ENCODE measurements at places on chromosomes 1 and 21. TPM values are rescaled to one million over a fixed set of nuclear protein-coding genes. Genes with fewer than 3 reads are reported as not detected.

Gene LDLRAD2
- total RNA-seq, result 0.26 TPM

GRCh38 chr1:211613108-211613947 is 34.4 kb upstream of the SLC30A1 start:
- peak; percentile 72 for DNase-seq

Gene KRTAP12-2
- not detected for total RNA-seq

GRCh38 chr1:27572679-27573426 is 31.1 kb downstream of the AHDC1 start:
- no peak for DNase-seq

- no peak for DNase-seq
Observed at GRCh38 chr1:116310180-116310579, 62.9 kb upstream of the ATP1A1 start.

- DNase-seq, result peak; percentile 23
Observed at GRCh38 chr1:3809680-3810079, 13.4 kb upstream of the LRRC47 start.

Gene SH2D2A
- 5.4 TPM for total RNA-seq

DNA sequence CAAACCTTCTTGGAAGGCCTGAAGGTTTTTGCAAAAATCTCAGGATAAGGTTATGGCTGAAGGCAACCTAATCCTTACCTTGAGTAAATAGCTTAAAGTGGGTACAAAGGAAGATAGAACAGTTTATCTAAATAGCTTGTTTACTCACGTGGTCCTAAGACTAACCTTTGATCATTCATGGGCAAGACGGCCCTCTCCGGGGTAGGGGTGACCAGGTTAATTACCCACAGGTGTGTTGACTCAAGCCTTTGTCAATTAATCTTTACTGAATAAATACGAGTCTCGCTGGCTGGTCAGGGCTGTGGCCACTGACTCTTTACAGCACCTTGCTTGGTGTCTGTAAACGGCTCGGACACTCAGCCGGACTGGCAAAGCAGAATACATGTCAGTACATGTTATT is 10.8 kb downstream of the AADACL4 start:
- no peak for DNase-seq

Gene PPM1J
- total RNA-seq, result 1.1 TPM

Gene CLCNKB
- total RNA-seq, result 0.63 TPM

DNA sequence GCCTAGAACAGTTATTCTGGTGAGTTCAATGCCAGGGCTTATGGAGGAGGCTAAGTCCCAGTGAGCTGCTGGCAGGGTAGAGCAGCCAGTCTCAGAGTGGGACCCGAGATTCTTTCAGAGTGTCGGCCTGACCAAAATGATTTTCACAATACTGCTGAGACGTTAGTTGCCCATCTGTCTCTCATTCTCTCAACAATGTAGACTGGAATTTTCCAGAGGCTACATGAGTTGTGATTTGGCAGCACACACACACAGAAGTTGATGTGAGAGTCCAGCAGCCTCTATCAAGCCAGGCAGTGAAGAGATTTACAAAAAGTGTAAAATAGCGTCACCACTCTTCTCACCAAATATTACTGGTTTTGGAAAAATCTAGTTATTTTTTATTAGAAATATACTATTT is 21.7 kb downstream of the CACNA1S start:
- no peak for DNase-seq

Gene SLC1A7
- total RNA-seq, result 21.1 TPM

DNA sequence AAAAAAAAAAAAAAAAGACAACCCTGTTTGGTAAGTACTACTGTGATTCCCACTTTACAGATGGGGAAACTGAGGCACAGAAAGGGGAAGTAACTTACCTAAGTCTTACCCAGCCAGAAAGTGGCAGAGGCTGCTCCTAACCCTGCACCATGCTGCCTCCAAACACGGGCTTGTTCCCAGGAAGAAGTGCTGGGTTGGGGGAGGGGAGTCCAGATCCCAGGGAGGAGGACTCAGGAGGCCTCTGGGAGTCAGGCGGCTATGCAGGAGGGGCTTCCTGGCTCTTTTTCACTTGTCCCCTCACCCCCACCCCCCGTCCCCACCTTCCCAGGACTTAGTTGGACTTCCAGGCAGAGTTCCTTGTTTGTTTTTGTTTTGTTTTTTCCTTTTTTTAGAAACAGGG is 23.9 kb downstream of the PIK3CD start:
- no peak for DNase-seq

GRCh38 chr1:12125422-12126355 is 41.1 kb upstream of the TNFRSF1B start:
- no peak for DNase-seq

- DNase-seq, result no peak
Observed at GRCh38 chr1:118322331-118322730, 137.3 kb upstream of the SPAG17 start.

DNA sequence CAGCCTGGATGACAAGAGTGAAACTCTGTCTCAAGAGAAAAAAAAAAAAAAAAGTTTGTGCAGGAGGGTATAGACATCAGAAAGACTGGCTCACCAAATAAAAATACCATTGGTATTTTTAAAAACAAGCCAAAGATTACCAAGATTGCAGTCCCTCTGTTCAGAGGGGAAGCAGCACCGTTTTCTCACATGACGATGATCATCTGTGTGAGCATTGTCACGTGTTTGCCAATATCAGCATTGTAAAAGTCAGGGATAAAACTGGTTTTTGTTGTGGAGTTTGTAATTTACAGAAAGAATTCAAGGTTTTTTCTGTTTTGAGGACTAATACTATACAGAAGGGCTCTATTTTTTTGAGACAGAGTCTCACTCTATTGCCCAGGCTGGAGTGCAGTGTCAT is 26.5 kb downstream of the ZNF362 start:
- DNase-seq, result no peak

- no peak for DNase-seq
Observed at GRCh38 chr1:75587692-75588091, 23.2 kb downstream of the SLC44A5 start.

DNA sequence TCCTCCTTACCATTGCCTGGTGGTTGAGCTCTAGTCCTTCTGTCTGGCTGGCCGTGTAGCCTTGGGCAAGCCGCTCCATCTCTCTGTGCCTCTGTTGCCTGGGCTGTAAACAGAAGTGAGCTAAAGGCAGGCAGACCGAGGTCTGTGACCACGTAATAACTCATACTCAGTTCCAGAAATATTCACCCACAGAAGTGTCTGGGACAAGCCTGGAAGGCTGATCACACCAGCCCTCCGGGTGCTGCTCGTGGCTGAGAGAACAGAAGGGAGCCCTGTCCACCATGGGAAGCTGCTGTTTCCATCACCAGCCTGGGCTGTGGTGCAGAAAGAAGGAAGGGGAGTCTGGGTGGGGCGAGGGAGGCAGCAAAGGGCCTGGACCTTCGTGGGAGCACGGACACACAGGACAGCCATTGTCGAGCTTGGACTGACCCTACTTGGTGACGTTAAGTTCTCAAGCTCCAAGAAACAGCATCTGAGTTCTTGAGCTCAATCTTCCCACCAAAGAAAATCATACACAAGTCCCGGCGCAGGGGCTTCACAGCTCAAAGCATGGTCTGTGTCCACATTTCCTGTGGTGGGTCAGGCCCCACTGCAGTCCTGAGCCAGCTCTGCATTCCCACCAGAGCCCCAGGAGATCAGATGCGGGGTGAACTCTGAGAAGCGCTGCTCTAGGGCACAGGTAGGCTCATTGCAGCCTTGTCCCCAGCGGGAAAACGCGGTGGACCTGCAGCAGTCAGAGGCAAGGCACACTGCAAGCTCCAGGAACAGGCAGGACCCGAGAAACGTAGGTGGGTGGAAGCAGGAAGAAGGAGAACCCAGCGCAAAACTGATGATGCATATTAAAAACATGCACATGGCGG is 61.8 kb downstream of the RUNX3 start:
- DNase-seq, result peak; percentile 6

Gene POU3F1
- 0.09 TPM for total RNA-seq

Gene PLD5
- total RNA-seq, result 0.06 TPM

- no peak for DNase-seq
Observed at GRCh38 chr1:31523012-31523411, 53.3 kb upstream of the TINAGL1 start.

Gene CD53
- 39.4 TPM for total RNA-seq

- DNase-seq, result no peak
Observed at GRCh38 chr1:15928971-15929965, 46.6 kb downstream of the ZBTB17 start.

Gene PRRX1
- total RNA-seq, result 12.5 TPM

- no peak for DNase-seq
Observed at GRCh38 chr1:64129701-64130100, 73.7 kb upstream of the UBE2U start.

Gene PHLDA3
- total RNA-seq, result 39.4 TPM

DNA sequence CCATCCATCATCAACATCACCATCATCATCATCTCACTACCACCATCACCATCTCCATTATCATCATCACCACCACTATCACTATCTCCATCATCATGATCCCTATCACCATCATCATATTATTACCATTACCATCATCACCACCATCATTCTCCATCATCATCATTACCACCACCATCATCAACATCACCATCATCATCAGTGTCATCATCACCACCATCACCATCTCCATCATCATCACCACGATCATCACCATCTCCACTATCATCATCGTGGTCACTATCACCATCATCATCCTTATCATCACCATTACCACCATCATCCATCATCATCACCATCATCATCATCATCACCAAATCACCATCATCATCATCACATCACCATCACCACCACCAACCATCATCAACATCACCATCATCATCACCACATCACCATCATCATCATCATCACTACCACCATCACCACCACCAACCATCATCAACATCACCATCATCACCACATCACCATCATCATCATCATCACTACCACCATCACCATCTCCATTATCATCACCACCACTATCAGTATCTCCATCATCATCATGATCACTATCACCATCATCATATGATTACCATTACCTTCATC is 202.1 kb upstream of the VAMP3 start:
- DNase-seq, result no peak

DNA sequence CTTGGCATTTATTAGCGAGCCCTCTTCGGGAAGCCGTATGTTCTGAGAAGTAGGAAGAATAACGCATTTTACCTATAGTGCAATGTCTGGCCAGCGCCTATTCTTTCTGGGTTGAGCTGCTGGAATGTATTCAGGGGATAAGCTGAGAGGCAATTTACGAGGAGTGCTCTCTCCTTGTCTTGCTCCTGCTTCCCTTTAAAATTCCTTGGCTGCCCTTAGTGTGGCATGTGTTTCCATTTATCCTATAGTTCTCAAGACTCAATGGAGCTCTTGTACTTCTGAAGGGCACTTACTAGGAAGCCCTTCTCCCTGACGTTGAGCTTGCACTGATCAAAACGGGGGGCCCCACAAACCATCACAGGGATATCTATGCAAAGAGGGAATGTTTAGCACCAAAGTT is 364.6 kb downstream of the DISC1 start:
- no peak for DNase-seq

- DNase-seq, result no peak
Observed at GRCh38 chr1:1451696-1452364, 2.3 kb downstream of the ATAD3C start.

- DNase-seq, result peak; percentile 79
Observed at GRCh38 chr21:43938751-43939442, 73.2 kb upstream of the TRAPPC10 start.

GRCh38 chr1:26353210-26353859 is 595 bp downstream of the CRYBG2 start:
- no peak for DNase-seq

Gene SERPINC1
- 1.2 TPM for total RNA-seq

DNA sequence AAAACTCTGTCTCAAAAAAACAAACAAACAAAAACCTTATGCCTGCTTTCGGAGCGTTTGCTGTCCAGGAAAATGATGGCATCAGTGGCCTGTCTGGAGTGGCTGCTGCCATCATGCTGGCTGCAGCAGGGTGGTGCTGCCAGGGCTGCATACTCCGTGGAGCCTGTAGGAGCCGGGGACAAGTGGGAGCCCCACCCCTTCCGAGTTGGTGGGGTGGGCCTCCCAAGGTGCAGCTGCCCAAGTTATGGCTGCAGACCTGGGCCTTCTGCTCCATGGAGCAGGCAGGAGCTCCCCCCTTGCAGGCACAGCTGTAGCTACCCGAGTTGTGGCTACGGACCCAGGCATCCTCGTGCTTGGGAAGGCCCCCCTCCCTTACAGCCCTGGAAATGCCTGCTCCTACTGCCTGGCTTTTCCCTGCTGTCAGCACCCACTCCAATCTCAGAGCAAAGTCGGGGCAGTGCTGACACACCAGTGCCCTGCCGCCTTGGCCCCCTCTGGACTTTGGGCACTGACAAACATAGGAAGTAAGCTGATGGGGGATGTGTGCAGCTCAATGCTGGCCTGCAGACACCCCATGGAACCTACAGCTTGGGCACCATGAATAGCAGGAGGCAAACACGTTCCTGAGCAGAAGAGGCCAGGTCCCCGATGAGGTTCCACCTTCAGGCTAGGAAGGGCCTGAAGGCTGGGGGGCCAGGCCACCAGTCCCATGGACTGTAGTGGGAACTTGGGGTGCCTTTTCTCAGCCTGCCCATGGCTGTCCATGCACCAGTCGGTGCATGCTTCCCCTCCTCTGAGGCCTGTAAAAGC is 60.4 kb downstream of the CC2D1B start:
- DNase-seq, result no peak

DNA sequence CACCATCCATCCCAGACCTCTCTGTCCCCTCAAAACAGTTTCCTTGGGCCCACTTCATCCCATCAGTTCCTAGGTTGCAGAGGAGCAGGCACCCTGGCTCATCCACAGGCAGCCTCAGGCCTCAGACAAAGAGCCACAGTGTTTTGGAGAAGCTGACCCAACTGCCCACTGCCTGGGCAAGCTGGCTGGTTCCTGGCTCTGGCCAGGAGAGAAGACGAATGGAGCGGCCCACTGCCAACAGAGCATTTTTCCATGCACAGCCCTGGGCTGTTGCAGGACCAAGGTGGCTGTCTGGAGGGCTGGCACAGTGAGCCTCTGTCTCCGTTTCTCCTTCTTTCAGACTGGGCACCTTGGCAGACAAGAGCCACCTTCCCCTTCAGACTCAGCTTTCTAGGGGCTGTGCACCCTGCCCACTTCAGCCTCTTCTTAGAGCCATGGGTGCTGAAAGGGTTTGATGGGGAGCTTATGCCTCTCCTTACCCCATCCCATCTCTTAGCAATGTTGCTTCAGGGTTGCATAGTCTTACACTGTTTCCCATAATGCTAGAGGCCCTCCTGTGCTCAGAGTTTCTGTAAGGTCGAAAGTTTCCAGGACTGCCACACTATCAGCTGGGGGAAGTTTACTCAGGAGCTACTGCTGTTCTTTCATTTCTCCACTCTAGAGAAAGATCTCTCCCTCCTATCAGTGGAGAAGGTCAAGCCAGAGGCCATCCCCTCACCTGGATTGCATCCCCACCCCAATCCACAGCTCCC is 973 bp downstream of the FMOD start:
- no peak for DNase-seq

Gene LRRC53
- total RNA-seq, result not detected

GRCh38 chr1:179777731-179778130 is 34.6 kb downstream of the FAM163A start:
- no peak for DNase-seq

GRCh38 chr21:27154451-27155129 is 187.7 kb upstream of the ADAMTS5 start:
- no peak for DNase-seq

Gene OR6K3
- total RNA-seq, result not detected

DNA sequence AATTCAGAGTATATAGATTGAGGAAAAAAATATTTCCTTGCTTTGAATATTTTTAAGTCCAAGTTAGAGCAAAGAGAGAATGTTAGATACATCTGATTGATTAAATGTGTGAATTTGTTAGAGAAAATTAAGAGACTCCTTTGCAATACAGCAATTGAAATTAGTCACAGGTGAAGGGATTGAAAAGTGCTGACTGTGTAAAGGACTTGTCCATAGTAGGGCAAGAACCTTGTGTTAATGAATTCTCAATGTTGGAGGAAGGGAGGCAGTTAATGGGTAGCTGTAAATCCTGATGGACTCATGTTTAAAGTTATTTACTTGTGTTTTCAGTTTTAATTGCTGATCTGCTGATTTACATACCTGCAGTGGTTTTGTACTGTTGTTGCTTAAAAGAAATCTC is 38.6 kb downstream of the ALG6 start:
- no peak for DNase-seq

Data from mucosa of gallbladder (tissue), 1 donor.